ENCODE measurements at places on chromosomes 5 and 9.

- H3K4me1 ChIP-seq, result peaks cover 22% of the 10 kb centered on the region
- no peak overlapping the region for H3K27ac ChIP-seq
- no peaks in the 10 kb centered on the region for H3K36me3 ChIP-seq
- H3K27me3 ChIP-seq, result peaks cover 8% of the 10 kb centered on the region
Measured at GRCh38 chr5:126681970-126682369, 81.2 kb downstream of the PHAX start.

GRCh38 chr5:157464519-157465171 is 4.6 kb downstream of the NIPAL4 start:
- peaks cover 36% of the 10 kb centered on the region for H3K27me3 ChIP-seq
- no peak for DNase-seq
- peaks cover 15% of the 10 kb centered on the region for H3K4me1 ChIP-seq
- no peak overlapping the region for H3K4me3 ChIP-seq
- H3K27ac ChIP-seq, result no peak overlapping the region

GRCh38 chr5:74945561-74946165 is 79.5 kb upstream of the FAM169A start:
- DNase-seq, result no peak
- H3K4me1 ChIP-seq, result peaks cover 41% of the 10 kb centered on the region
- H3K36me3 ChIP-seq, result no peaks in the 10 kb centered on the region
- H3K27ac ChIP-seq, result peak overlapping the region; percentile 12
- H3K4me3 ChIP-seq, result peak overlapping the region; percentile 3

GRCh38 chr9:34625186-34625486 is 3.7 kb downstream of the ARID3C start:
- H3K36me3 ChIP-seq, result no peaks in the 10 kb centered on the region
- DNase-seq, result no peak
- peaks cover 28% of the 10 kb centered on the region for H3K4me1 ChIP-seq
- H3K4me3 ChIP-seq, result peak overlapping the region; percentile 62

DNA sequence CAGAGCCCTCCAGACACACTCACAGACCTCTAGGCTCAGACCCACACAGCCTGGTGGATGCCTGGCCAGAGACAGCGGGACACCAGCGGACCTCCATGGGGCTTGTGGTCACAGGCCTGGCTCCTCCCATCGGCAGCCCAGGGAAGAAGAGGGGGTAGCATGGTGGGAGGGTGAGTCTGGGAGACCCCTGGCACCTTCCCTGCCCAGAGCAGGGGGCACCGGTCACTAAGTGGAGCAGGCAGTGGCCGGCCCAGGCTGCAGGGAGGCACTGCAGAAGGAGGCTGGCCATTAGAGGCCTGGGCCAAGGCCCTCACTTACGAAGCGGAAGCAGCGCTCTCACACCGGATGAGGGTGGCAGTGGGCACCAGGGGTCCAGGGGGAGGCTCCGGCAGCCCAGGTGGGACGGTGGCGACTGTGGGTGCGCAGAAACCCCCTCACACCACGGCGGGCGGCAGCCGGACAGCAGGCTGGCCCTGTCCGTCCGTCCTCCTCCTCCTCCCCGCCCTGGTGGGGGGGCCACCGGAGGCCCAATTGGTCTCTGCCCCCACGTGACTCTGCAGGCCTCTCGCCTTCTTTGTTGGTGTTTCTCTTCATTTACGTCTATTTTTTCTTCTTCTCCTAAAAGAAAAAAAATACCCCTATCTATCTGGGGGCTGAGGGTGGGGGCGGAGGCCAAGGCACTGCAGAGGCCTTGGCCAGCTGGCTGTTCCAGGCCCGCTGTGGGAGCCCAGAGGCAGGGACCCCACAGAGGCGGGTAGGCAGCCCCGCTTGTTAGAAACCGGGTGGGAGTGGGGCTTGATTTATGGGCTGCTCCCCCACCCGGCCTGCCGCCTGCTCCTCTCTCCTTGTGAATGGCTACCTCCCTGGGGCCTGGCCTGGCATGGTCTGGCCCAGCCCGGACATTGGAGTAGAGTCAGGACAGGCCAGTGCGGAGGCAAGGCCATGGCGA is at the start of gene NR5A1:
TSS of gene NR5A1 (minus strand) at position 469 of the 949 bp plus-strand sequence. CDS start 4,004 bp downstream, outside the sequence.
- no peak within 1 kb of the TSS for H3K27ac ChIP-seq
- no peak for DNase-seq
- H3K4me3 ChIP-seq, result no peak within 1 kb of the TSS
- no peaks in the 10 kb centered on the region for H3K36me3 ChIP-seq

DNA sequence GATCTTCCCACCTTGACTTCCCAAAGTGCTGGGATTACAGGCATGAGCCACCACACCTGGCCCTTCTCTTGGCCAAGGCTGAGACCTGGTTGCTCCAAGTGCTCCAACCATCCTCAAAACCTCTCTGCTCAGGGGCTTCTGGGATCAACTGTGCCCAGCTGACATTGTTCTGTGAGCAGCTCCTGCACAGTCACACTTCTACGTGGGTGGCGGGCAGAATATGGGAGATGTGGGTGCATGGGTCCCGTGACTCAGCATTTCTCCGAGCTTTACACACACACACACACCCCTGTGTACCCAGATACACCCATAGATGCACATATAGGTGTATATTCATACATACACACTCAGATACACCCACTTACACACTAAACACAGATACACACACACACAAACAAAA is 10.5 kb upstream of the MYORG start:
- peaks cover 80% of the 10 kb centered on the region for H3K27me3 ChIP-seq
- no peaks in the 10 kb centered on the region for H3K4me1 ChIP-seq
- DNase-seq, result no peak
- no peak overlapping the region for H3K4me3 ChIP-seq
- H3K36me3 ChIP-seq, result no peaks in the 10 kb centered on the region
- H3K27ac ChIP-seq, result no peak overlapping the region

GRCh38 chr5:116088062-116088461 is 3.2 kb downstream of the COMMD10 start:
- H3K4me1 ChIP-seq, result peaks cover 24% of the 10 kb centered on the region
- no peak overlapping the region for H3K27ac ChIP-seq
- DNase-seq, result no peak
- peaks cover 37% of the 10 kb centered on the region for H3K36me3 ChIP-seq
- no peaks in the 10 kb centered on the region for H3K27me3 ChIP-seq

GRCh38 chr5:5165541-5166002 is 25.4 kb downstream of the ADAMTS16 start:
- no peak for DNase-seq
- no peak overlapping the region for H3K27ac ChIP-seq
- H3K4me1 ChIP-seq, result no peaks in the 10 kb centered on the region
- no peak overlapping the region for H3K4me3 ChIP-seq

DNA sequence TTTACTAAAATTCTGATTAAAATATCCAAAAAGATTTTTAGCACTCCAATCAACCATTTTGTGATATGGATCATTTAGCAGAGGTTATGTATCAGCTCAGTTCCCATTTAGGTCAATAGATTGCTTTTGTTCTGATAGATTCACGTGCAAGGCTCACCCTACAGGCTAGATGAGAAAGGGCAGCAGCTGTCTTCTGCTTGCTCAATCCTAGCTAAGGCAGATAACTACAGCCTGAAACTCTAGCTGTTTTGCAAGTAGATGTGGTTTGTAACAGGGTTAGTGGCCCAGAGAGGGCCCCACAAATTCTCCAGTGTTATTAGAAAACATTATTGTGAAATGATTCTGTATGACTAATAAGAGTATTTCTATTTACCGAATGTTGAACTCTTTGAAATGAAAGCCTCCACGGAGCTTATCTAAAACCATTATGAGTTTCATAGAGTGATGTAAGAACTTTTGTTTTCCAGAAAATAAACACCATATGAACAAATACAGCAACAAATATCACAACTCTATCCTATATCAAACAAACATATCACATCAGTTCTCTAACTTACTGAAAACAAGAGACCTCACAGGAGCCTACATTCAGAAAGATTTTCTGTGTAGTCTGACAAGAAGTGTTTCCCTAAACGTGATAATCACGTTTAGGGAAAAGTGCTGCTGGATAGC is 841.9 kb upstream of the ACO1 start:
- H3K27me3 ChIP-seq, result no peaks in the 10 kb centered on the region
- peaks cover 16% of the 10 kb centered on the region for H3K4me1 ChIP-seq
- peak overlapping the region; percentile 11 for H3K27ac ChIP-seq
- no peaks in the 10 kb centered on the region for H3K36me3 ChIP-seq
- peak; percentile 12 for DNase-seq

- H3K4me1 ChIP-seq, result peaks cover 60% of the 10 kb centered on the region
- H3K4me3 ChIP-seq, result peak overlapping the region; percentile 89
- peaks cover 92% of the 10 kb centered on the region for H3K27me3 ChIP-seq
- H3K27ac ChIP-seq, result no peak overlapping the region
Measured at GRCh38 chr5:159106193-159106568, 6.5 kb upstream of the EBF1 start.

GRCh38 chr9:14326264-14326826 is 12.4 kb upstream of the NFIB start:
- H3K27me3 ChIP-seq, result peaks cover 23% of the 10 kb centered on the region
- no peak for DNase-seq
- H3K4me1 ChIP-seq, result peaks cover 17% of the 10 kb centered on the region
- no peak overlapping the region for H3K27ac ChIP-seq

DNA sequence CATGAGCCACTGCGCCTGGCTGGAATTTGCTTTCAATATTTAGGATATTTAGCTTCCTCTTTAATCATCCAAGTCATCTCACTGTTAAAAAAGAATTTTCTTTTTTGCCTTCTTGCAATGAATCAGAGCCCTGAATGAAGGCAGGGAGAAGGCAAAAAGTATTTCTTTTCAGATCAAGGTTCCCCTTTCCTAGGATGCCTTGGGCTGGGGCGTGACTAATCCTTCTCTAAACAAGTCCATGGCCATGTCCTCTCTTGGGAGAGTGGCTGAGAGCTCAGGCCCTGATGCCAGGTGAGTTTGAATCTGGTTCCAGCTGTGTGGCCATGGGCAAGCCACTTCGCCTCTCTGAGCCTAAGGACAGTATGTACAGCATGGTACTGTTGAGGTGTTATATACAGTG is 84.8 kb upstream of the NEURL1B start:
- peaks cover 91% of the 10 kb centered on the region for H3K4me1 ChIP-seq
- no peak for DNase-seq
- no peaks in the 10 kb centered on the region for H3K36me3 ChIP-seq
- H3K27me3 ChIP-seq, result peaks cover 22% of the 10 kb centered on the region
- no peak overlapping the region for H3K27ac ChIP-seq

DNA sequence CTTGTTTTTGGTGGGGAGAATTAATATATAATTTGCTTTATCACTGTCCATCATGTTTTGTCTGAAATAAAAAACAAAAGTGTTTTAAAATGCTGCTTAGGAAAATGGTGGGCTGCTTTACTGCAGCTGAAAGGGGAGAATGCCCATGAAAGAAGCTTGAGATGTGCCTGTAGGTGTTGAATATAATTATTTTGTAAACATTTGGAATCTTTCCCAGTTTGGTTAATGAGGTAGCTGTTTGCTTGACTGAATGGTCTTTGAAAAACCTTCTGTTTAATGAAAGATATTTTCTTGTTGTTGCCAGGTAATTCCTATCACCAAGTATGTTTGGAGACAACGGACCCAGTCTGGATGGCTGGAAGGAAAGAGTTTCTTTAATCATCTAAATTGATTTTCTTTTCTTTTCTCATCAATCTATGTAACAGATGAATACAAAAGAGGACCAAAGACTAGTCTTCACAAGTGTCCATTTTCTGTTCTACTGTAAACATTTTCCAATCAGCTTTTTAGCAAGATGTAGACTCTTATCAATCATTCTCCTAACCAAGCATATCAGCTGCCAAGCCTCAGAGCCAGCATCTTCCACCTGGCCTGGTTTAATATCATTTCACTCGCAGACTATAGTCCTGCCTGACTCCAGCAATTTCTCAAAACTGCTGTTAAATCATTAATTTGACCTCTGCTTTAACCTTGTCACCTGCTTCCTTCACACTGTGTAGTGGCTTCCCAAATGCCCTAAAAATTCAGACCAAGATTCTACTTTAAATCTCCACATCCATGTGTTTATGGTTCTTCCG is 441.2 kb upstream of the CHD1 start:
- H3K27me3 ChIP-seq, result no peaks in the 10 kb centered on the region
- no peaks in the 10 kb centered on the region for H3K36me3 ChIP-seq
- no peak overlapping the region for H3K4me3 ChIP-seq

DNA sequence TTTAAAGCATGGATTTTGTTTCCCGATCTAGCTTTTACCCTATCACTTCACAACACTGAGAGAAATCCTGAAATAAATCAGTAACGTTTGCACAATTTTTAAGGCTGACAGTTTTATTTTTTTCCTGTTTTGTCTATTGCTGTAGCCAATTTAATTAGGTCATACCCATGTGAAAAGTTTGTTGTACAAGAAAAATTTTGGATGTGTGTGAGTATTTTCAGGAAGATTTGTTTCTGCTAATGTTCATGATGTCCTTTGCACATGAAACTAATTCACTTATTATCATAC is 237.8 kb downstream of the ARRDC3 start:
- no peaks in the 10 kb centered on the region for H3K27me3 ChIP-seq
- no peak overlapping the region for H3K27ac ChIP-seq
- DNase-seq, result no peak
- H3K4me3 ChIP-seq, result no peak overlapping the region
- peaks cover 22% of the 10 kb centered on the region for H3K36me3 ChIP-seq

DNA sequence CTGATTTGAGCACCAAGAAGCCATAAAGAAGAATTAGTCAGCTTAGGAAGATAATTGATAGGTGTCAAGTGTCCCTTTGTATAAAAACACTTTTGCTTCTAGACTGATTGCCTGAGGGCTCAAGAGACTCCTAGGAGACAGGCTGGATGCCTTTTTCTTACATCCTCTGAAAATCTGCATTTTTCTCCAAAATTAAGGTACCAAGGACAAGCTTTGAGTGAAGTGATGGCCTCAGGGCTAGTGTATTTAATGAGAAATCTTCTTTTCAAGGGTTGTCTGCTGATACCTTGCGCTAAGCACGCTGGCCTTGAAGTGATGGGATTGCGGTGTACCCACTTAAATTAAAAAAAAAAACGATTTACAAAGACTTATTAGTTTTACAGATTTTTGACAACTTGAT is 304.0 kb downstream of the TLR4 start:
- H3K4me3 ChIP-seq, result no peak overlapping the region
- peaks cover 3% of the 10 kb centered on the region for H3K27me3 ChIP-seq
- no peaks in the 10 kb centered on the region for H3K4me1 ChIP-seq
- H3K27ac ChIP-seq, result no peak overlapping the region
- no peaks in the 10 kb centered on the region for H3K36me3 ChIP-seq
- no peak for DNase-seq
